ENCODE measurements at places on chromosomes 2 and 18.

DNA sequence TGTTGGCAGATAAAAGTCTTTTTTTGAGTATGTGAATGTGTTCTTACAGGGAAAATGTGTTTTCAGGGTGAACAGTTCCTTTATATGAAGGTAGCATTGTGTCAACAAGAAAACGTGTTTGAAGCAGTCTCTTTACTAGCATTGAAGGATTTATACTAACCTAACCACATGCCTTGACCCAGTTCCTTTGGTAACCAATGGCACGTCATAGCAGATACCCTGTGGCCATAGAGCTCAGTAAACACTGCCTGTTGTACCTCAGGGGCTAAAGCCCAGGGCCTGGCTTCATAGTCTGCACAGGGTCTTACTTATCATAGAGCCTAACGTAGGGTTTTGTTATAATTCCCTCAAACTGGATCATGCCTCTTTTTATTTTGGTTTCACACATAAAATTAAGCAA is 32.1 kb upstream of the NFU1 start:
- no peak for DNase-seq

DNA sequence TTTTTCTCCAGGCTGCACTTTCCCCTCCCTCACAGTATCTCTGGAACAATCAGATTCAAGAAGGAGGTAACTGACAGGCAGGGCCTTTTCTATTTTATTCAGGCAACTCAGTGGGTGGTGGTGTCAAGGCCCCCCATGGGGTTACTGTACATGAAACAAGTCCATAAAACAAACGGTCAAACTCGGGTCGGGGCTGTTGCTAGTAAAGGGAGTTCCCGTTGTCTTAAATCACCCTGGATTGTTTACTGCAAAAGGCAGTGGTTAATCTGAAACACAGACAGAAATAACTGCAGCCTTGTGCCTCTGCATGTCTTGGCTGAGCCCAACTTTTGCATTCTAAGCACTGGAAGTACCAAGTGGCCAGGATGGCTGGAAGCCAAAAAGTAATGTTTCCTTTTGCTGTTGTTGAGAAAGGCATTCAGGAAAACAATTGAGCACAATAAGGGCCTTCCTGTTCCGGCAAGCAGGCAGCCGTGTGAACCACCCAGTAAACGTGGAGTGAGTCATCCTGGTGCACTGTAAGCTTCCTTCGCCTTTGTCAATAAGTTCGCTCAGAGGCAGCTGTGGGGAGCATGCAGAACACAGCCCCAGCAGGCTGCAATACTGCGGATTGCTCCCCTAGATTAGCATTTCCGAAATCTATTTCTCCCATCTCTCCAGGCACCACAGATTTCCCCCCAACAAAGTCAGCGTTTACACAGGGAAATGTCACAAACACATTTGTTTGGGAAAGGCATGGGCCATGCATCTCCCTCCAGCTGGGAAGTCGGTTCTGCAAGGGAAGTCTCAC is 149.6 kb downstream of the IRS1 start:
- DNase-seq, result peak; percentile 35

DNA sequence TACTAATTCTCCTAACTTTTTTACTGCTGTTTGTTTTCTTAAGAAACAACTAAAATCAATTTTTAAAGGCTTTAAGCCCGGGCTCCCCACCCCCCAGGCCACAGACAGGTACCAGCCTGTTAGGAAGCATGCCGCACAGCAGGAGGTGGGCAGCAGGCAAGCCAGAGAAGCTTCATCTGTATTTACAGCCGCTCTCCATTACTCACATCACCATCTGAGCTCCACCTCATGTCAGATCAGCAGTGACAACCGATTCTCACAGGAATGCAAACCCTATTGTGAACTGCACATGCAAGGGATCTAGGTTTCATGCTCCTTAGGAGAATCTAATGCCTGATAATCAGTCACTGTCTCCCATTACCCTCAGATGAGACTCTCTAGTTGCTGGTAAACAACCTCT is 517.0 kb downstream of the NRXN1 start:
- no peak for DNase-seq

GRCh38 chr18:31795747-31796146 is 35.1 kb upstream of the SLC25A52 start:
- DNase-seq, result no peak

- DNase-seq, result no peak
Measured at GRCh38 chr2:29632018-29632417, 289.4 kb downstream of the ALK start.

DNA sequence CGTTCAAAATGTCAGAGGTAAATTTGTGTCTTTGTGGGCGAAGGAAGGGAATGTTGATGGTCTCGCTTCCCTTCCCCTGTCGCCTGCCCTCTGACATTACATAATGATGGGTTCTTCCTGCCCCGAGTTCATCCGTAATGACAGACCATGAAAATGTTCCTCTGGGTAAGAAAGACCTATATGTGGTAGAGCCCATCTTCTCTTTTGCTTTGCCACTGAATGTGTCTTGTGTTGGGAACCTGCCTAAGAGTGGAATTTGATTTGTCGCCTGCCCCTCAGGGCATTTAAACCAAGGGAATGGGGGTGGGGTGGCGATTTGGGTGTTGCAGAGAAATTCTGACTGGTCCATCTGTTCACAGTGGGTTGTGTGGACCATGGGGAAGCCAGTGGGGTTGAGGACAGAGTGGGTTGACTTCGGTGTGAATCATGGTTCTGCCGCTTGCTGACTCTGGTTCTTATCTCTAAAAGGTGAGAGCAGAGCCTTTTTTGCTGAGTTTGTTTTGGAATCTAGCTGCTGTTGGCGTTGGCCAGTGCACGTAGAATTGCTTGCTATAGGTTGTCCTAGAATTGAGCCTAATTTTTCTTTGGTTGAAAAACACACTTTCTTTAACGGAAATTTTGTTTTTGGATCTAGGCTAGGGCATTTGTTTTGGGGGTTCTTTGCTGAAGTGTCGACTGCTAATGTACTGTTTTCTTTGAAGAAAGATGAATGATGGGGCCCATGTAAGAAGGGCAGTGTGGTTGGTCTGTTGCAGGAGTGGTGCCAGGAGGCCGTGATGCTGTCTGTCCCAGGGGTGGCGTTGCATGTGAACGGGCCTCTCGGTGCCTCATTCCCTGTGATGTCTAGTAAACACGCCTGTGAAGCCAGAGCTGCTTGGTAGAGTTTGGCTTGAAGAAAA is 1.3 kb downstream of the INPP4A start:
- DNase-seq, result no peak

DNA sequence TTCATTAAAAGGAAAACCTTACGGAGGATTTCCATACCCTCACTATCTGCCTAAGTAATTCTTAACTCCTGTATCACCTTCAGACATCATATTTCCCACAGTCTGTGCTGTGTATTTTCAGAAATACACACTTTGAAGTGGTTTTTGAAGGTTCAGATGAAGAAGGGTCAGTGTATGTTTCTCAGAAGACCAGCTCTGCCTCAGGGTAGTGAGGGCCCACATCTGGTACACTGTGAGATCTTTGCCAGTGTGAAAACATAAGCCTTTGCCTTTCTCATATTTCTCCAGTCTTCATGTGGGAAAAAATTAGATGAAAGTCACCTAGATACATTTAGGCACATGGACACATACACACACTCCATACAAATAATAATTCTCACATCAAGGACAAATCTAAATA is 408.4 kb downstream of the RIT2 start:
- no peak for DNase-seq

DNA sequence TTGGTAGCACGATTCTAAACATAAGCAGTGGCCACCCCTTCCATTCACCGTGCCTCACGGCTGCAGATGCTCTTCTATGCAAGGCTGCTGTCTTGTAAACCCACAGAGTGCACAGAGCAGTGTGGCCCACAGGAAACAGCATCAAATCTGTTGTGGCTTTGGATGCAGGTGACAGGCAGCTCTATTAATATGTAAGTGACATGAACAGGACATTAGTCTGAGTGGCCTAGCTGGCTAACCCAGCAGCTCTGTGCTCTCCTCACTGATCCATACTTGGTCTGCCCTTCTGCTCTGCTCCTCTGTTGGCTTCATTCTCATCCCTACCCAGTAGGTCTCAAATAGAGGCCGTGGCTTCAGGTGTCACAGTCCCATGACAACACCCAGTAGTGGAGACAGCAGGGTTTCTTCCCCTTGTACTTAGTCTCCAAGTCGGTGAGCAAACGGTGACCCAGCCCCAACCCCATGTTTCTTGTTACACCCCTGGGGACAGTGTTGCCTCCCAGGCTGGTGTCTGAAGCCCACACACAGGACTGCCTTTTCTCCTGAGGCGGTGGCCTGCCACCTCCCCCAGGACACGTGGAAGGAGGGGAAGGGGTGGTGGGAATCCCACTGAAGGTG is 5.8 kb downstream of the SH3RF3 start:
- DNase-seq, result no peak

DNA sequence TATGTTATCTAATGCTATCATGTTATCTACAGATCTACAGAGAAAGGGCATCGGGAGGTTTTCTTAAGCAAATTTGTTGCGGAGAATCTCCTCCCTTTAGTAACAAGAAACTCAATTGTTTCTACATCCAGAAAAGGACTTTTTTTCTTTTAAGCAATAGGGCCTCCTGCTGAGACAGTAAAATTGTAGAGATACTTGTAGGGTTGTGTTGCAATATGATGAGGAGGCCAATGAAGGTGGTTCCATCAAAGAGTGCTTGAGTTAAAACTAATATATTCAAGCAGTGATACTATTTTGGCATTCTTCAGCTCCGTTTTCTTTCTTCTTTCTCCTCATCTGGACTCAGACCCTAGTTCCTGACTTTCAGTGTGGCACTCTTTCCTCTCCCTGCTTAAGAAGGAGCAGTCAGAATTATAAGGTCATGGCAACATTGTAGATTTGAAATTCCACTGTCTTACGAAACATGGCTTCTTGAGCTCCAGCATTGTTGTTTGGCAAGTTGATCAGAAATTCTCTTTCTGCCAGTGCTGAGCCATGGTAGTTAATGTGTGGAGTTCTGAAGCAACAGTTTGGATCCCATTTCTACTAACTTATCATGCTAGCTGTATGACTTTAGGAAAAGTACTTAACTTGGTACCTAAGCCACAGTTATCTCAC is 202.0 kb upstream of the SLC14A2 start:
- no peak for DNase-seq

DNA sequence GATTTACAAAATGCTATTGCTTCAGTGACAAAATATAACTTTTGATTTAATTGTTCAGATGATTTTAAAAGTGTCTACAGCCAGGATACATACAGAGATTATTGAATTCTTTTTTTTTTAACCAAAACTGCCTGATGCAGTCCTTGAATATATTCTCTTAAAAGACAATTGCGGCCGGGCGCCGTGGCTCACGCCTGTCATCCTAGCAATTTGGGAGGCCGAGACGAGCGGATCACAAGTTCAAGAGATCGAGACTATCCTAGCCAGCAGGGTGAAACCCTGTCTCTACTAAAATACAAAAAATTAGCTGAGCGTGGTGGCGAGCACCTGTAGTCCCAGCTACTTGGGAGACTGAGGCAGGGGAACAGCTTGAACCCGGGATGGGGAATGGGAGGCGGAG is 497.0 kb upstream of the FSIP2 start:
- no peak for DNase-seq

- DNase-seq, result peak; percentile 80
Measured at GRCh38 chr2:203327901-203328759, at the start of gene ABI2. Gene ABI2, plus strand, starts transcription at chr2:203328394. Its CDS starts 121 bp downstream, at chr2:203328515.

GRCh38 chr2:50397992-50398765 is 633.8 kb downstream of the NRXN1 start:
- DNase-seq, result no peak

- no peak for DNase-seq
Measured at GRCh38 chr2:54459037-54459441, 2.9 kb downstream of the SPTBN1 start.

DNA sequence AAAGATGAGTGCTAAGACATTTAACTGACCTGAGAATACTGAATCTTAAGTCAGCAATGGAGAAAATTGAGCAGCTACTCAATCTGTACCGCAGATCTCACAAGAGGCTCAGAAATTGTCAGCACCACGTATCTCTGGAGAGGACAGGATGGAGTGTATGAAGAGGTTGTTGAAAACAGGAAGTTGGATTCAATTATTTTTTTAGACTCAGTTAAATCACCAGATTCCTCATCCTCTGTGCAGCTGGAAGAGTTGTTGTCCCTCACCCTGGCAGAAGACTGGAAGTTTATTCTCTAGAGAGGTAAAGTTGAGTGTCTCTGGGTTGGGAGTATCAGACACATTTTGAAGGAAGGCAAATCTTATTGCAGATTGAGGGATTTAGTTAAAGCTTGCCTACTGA is 114.9 kb upstream of the NT5C1B start:
- no peak for DNase-seq

DNA sequence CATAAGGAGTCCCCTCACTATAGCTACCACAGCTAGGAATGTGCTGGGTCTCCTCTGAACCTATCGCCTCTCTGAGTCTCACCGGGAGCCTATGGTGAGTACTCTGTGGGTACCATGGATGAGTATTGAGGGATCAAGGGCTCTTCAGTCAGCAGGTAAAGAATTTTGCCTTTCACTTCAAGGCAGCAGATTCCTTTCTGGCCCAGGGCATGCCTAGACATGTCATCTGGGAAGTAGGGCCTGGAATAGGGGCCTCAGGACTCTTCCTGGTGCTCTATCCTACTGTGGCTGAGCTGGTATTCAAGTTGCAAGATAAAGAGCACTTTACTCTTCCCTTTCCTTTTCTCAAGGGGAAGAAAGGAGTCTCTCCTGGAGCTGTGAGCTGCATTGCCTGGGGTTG is 85.6 kb upstream of the LHCGR start:
- DNase-seq, result no peak

GRCh38 chr2:4465671-4466070 is 762.3 kb downstream of the DCDC2C start:
- DNase-seq, result no peak

DNA sequence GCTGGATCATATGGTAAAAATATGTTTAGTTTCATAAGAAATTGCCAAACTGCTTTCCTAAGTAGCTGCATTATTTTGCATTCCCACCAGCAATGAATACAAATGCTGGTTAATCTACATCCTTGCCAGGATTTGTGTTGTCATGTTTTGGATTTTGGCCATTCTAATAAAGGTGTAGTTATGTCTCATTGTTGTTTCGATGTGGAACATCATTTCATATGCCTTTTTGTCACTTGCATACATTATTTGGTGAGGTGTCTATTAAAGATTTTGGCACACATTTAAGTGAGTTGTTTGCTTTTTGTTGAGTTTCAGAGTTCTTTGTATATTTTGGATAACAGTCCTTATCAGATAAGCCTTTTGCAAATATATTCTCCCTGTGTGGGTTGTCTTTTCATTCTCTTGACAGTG is 299.2 kb upstream of the TFPI start:
- DNase-seq, result no peak

Data from nucleus accumbens (tissue), 56 donors.